H9 (cell line): ENCODE measurements at places on chromosomes 3 and 15.

DNA sequence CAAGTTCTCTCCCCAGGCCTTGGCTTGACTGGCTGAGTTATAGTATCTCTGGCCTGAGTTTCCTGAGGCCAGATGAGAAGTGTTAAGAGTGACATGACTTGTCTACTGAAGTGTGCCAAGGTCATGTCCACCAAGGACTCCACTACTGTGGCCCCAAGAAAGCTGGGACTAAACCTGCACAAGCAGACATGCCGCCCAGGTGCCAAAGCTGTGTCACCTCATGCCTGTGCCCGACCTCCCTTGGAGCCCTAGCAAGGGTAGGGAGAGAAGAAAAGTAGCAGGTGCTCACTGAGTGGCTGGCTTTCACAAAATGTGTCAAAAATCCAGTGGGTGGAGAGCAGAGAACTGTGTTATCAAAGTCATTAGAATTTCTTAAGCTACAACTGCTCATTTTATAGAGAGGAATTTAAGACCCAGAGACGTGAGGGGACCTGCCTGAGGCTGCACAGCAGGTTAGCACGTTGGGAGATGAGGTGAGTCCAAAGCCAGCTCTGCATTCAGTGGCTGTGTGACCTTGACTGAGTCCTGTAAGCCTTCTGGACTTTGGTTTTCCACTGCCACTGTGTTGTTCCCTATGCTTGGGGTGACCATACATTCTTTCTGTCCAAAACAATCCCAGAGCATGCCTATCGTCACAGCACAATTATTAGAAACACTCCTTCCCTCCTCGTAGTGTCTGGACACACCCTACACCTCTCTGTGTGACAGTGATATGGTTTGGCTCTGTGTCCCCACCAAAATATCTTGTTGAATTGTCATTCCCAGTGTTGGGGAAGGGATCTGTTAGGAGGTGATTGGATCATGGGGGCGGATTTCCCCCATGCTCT, 5.0 kb upstream of the LYSMD4 start:
- DNase-seq, result no peak
- H3K4me1 ChIP-seq, result no peaks in the 10 kb centered on the region
- no peaks in the 10 kb centered on the region for H3K27me3 ChIP-seq
- H3K36me3 ChIP-seq, result no peaks in the 10 kb centered on the region
- no peak overlapping the region for H3K27ac ChIP-seq
- no peak overlapping the region for H3K4me3 ChIP-seq

DNA sequence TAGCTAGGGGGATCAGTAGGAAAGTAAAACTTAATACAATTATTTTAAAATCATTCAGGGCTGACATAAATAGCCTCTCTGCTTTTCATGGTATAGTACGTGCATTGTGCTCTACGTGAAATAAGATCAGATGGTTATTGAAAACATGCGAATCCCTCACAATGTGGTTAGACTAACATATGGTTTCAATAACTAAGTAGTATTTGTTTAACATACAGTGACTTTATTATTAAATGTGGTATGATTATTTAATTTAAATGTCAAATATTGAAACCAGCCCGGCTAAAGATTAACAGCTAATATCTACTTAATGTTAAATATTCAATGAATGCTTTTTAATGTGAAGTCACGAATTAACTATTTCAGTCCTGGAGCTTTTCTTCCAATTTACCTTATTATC, 473.9 kb upstream of the THBS1 start:
- H3K27me3 ChIP-seq, result no peaks in the 10 kb centered on the region
- H3K4me1 ChIP-seq, result no peaks in the 10 kb centered on the region
- H3K4me3 ChIP-seq, result no peak overlapping the region
- DNase-seq, result no peak
- H3K27ac ChIP-seq, result no peak overlapping the region

DNA sequence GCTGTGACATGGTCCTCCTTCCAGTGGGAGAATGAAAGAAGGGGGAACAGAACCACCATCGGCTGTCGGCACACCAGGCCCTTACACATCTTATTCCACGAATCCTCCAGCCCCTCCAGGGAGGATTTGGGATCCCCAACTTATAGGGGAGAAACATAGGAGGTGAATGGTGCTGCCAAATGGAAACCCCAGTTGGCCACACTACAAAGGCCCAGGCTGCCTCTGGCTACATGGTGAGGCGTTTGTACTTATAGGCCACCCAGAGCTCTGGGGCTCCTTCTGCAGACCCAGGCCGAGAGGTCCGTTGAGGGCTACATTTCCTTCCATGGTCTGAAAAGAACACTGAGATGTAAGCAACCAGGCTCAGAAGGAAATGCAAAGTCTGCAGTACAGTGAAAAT, 12.0 kb downstream of the AMOTL2 start:
- no peak for DNase-seq
- no peak overlapping the region for H3K27ac ChIP-seq
- no peaks in the 10 kb centered on the region for H3K27me3 ChIP-seq
- H3K4me3 ChIP-seq, result no peak overlapping the region
- peaks cover 74% of the 10 kb centered on the region for H3K36me3 ChIP-seq

DNA sequence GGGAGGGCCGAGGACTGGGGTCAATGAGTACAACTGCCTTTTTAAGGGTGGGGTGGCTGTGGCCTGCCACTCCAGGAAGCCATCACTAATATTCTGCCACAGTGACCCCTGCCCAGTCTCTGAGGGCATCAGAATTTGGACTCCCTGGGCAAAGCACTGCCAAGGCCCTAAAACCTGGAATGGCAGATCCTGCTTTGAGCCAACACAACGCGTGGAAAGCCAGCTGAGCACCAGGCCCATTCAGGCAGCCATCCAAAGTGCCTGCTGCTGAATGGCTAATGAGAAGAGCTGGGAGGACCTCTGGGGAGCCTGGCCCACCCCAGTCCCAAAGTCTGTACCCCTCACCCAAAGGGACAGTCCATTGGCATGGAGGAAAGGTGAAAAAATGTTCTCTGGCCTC, 5.0 kb downstream of the TWF2 start:
- no peak overlapping the region for H3K27ac ChIP-seq
- peaks cover 12% of the 10 kb centered on the region for H3K36me3 ChIP-seq
- no peaks in the 10 kb centered on the region for H3K27me3 ChIP-seq
- no peak overlapping the region for H3K4me3 ChIP-seq
- H3K4me1 ChIP-seq, result peaks cover 15% of the 10 kb centered on the region
- no peak for DNase-seq

DNA sequence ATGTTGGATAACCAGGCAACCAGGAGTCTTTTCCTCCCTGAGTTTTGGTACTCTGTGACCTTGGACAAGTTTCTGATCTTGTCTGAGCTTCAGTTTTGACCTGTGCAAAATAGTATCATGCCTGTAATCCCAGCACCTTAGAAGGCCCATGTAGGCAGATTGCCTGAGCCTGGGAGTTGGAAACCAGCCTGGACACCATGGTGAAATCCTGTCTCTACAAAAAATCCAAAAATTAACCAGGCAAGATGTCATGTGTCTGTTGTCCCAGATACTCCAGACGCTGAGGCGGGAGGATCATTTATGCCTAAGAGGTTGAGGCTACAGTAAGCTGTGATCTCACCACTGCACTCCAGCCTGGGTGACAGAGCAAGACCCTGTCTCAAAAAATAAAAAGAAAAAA, 114.8 kb downstream of the IL12A start:
- H3K27me3 ChIP-seq, result no peaks in the 10 kb centered on the region
- no peaks in the 10 kb centered on the region for H3K36me3 ChIP-seq
- DNase-seq, result no peak
- H3K4me3 ChIP-seq, result no peak overlapping the region
- no peaks in the 10 kb centered on the region for H3K4me1 ChIP-seq
- no peak overlapping the region for H3K27ac ChIP-seq

DNA sequence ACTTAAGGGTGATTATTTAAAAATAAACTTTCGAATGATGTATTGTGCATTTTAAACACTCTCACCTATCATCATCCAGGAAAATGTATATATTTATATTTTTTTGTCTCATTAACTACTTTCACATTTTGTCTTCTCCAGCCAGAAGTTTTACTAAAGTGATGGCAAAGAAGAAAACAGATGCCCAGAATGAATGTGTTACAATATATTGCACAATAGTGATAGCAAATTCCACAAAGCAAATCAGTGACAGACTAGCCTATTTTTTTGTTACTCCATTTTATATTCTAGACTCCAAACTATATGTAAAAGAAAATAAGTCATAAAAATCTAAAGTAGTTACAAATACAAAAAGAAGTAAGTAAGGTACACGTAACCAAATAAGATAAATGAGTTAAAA, 414.7 kb downstream of the EPHA3 start:
- H3K27ac ChIP-seq, result no peak overlapping the region
- no peak overlapping the region for H3K4me3 ChIP-seq
- no peaks in the 10 kb centered on the region for H3K36me3 ChIP-seq
- DNase-seq, result no peak
- 0 out of 2 replicates have a peak, but pooled peaks cover 3% of the 10 kb centered on the region for H3K4me1 ChIP-seq

DNA sequence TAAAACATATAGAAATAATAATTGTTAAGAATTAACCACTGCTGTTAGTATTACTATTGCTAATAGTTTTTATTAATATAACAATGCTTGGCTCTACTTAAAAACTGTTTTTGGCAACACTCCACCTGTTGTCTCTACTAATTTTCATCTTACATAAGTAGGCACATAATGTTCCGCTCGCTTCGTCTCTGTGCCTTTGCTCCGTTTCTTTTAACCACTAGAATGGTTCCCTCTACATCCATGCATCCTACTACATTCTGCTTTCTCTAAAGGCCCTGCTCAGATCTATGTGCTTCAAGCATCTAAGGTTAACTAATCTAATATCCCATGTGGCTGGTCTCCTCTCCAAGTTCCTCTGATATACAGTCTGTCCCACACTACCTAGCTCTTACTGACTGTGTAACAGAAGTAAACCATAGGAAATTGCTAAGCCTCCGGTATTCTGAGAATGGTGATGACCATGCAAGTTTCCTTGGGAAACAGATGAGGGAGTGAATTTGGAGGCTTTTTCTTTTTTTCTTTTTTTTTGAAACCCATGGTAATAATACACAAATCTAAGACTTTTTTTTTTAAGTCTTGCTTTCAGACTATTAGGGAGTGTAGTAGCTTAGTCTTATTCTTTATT, 138.3 kb downstream of the P3H2 start:
- no peaks in the 10 kb centered on the region for H3K27me3 ChIP-seq
- H3K36me3 ChIP-seq, result peaks cover 28% of the 10 kb centered on the region
- no peak overlapping the region for H3K27ac ChIP-seq
- H3K4me3 ChIP-seq, result no peak overlapping the region

DNA sequence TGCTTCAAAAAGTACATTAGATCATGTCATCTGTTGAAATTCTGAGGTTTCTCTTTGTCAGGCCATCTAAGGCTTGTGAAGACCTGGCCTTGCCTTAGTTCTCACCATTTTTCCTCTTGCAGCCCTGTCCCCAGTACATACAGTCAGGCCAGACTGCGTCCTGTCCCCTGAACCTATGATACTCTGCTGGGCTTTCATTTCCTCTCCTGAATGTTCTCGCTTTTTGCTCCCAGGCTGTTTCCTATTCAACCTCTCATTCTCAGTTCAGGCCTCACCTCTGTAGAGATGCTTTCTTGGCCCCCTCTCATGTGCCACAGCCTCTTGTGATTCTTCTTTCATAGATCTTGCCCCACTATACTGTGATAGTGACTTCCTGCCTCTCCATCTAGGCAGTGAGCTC, 648.8 kb upstream of the KCNMB2 start:
- H3K4me3 ChIP-seq, result no peak overlapping the region
- H3K4me1 ChIP-seq, result no peaks in the 10 kb centered on the region
- H3K27me3 ChIP-seq, result no peaks in the 10 kb centered on the region
- peaks cover 2% of the 10 kb centered on the region for H3K36me3 ChIP-seq
- H3K27ac ChIP-seq, result no peak overlapping the region

GRCh38 chr3:113495035-113495434, 19.9 kb downstream of the SPICE1 start:
- no peak overlapping the region for H3K4me3 ChIP-seq
- peaks cover 27% of the 10 kb centered on the region for H3K36me3 ChIP-seq
- H3K27ac ChIP-seq, result no peak overlapping the region
- DNase-seq, result no peak
- H3K4me1 ChIP-seq, result no peaks in the 10 kb centered on the region

DNA sequence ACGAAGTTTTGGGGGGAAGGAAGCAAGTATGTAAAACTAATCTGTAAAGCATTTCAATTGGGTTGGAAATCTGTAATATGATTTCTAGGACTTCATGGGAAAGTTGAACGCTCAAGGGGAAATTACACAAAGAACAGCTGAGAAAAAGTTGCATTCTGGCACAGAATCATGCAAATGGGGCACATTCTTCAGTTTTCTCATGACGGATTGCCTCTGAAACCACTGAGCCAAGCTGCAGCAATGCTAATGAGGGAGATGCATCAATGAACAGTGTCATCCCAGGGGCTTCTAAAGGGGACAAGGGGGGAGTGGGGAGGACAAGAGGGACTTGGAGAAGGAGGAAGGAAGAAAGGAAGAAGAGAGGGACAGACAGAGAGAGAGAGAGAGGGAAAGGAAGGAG, 291.4 kb upstream of the ATP11B start:
- DNase-seq, result no peak
- H3K27ac ChIP-seq, result no peak overlapping the region
- H3K27me3 ChIP-seq, result no peaks in the 10 kb centered on the region
- no peaks in the 10 kb centered on the region for H3K36me3 ChIP-seq
- peaks cover 9% of the 10 kb centered on the region; the same call in 1 of the 2 replicates for H3K4me1 ChIP-seq
- H3K4me3 ChIP-seq, result peak overlapping the region; percentile 31

- H3K27ac ChIP-seq, result no peak overlapping the region
- no peak for DNase-seq
- no peaks in the 10 kb centered on the region for H3K27me3 ChIP-seq
- H3K4me3 ChIP-seq, result no peak overlapping the region
Observed at GRCh38 chr15:52008359-52008697, 10.7 kb upstream of the MAPK6 start.

DNA sequence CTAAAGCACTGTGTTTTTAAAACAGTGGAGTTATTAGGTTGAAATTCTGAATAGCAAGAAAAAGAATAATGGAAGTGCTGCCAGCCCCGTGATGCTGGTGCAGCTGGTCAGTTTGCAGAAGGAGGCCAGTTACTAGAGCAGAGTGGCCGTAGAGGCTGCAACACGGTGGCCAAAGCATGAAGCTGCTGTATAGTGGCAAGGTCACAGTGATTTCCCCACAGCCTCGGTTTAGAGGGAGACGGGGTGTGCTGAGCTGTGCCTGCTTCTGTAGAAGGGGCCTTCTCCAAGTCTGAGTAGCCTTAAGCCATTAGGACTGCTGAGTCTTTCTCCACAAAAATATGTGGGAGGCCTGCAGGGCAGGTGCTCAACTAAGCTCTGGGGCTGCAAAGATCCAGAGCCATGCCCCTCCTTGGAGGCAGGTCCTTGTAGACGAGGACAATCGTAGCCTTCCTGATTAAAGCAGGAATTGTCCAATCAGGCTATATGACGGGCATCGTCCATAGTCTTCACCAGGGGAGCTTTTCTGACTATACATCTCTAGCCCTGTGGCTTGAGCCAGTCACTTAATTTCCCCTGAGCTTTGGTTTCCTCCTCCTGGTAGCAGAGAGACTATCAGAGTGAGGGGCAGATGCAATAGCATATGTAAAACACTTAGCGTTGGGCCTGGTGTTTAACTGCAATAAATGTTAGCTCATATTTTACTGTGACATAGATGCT, 151.6 kb downstream of the PGPEP1L start:
- no peak overlapping the region for H3K4me3 ChIP-seq
- no peaks in the 10 kb centered on the region for H3K36me3 ChIP-seq
- peaks cover 25% of the 10 kb centered on the region; the same call in 1 of the 2 replicates for H3K4me1 ChIP-seq
- no peak overlapping the region for H3K27ac ChIP-seq
- no peak for DNase-seq
